ENCODE measurements at places on chromosomes 1 and 21. TPM values are rescaled to one million over a fixed set of nuclear protein-coding genes. Genes with fewer than 3 reads are reported as not detected.

Gene CACNA1S
- 269 TPM for total RNA-seq

DNA sequence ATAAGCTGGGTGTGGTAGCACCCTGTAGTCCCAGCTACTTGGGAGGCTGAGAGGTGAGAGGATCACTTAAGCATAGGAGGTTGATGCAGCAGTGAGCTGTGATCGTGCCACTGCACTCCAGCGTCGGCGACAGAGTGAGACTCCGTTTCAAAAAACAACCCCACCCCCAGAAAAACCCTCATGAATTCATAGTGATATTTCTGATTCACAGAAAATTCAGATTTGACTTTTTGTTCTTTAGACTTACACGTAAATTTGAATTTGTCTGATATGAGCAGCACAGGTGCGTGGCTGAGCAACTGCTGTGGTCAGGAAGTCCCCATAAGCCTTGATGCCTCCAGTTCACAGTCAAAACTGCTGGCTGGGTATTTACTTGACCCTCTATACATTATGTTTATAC lies 10.0 kb upstream of the MORC3 start:
- H3K4me1 ChIP-seq = no peaks in the 10 kb centered on the region
- H3K4me3 ChIP-seq = no peak overlapping the region
- no peak for DNase-seq
- no peaks in the 10 kb centered on the region for H3K36me3 ChIP-seq
- H3K27ac ChIP-seq = no peak overlapping the region

DNA sequence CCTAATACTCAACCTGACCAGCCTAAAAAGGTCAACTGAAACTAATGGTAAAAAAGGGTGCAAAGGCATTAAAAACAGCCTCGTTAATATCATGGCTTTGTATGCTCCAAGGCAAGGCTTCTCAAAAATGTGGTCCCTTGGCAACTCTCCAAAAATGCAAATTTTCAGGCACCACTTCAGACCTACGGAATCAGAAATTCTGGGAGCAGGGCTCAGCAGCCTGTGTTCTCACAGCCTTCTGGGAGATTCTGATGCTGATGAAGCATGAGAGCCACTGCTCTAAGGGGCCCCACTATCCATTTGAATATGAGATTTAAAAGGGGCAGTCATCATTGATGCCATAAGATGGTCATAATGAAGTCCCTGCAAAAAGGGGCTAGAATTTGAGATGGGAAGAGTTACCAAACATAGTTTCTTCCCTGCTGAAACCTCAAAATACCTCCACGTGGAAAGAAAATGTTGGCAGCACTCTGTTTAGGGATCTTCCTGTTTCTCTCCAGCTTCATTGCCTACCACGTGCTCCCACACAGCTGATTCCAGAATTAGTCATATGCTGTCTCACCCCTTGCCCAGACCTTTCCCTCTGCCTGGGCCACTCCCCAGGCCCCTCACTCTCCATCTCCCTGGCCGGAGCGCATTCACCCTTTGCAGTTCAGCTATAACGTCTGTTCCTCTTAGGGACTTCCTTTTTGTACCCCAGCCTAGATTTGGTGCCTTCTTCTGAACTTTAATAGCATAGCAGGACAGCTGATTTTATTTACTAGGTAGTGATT lies 46.7 kb downstream of the PHC2 start:
- peaks cover 34% of the 10 kb centered on the region for H3K4me1 ChIP-seq
- H3K36me3 ChIP-seq = no peaks in the 10 kb centered on the region
- peak overlapping the region; percentile 5 for H3K27ac ChIP-seq
- H3K4me3 ChIP-seq = no peak overlapping the region
- H3K27me3 ChIP-seq = no peaks in the 10 kb centered on the region

GRCh38 chr1:247506831-247507230 lies 29.4 kb downstream of the OR2C3 start:
- no peaks in the 10 kb centered on the region for H3K27me3 ChIP-seq
- H3K4me3 ChIP-seq = no peak overlapping the region
- H3K27ac ChIP-seq = no peak overlapping the region
- H3K36me3 ChIP-seq = no peaks in the 10 kb centered on the region
- no peak for DNase-seq
- H3K4me1 ChIP-seq = no peaks in the 10 kb centered on the region

Gene RGL1
- 5.2 TPM for total RNA-seq

All from psoas muscle (tissue), 8 donors.